ENCODE measurements at places on chromosomes 1 and 21.

GRCh38 chr1:41382480-41383090 lies 21.4 kb downstream of the FOXO6 start:
- no peak for DNase-seq

DNA sequence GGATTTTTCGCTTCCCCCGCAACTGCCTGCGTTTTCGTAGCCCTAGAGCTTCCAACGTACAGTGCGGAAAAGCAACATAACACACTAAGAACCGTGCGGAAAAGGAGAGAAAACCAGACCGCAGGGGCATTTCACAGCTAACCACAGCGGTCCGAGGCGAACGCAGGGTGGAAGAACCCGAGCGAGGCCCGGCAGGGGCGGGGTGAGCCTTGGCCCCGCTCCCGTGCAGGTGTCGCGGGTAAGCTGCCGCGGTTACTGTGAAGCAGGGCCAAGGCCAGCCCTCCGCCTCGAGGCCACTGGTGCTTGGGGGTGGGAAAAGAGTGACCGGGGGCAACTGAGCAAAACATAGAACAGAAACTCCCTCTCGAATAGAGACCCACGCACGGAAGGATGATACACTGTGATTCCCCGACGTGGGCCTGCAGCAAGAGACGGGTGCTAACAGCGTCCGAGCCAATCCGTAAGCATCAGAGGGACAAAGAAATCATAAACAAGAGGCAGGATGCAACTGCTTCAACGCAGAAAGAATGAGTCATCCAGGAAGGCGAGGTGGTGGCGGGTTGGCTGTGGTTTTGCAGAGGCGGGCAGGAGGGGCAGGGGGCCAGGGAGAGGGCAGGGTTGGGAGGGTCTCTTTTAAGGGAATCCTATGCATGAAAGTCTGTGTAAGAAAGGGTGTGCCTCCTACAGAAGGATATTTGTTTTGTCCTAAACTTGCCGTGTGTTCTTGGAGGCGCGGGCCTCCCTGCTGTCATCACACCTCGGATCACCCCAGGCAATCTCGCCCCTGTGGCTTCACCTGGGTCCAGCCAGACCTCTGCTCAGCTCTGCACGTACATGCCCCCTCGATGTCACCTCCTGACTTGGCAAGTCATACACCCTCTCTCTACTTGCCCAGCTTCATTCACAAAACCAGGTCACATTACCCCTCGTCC lies 7.3 kb downstream of the GNG4 start:
- no peak for DNase-seq

DNA sequence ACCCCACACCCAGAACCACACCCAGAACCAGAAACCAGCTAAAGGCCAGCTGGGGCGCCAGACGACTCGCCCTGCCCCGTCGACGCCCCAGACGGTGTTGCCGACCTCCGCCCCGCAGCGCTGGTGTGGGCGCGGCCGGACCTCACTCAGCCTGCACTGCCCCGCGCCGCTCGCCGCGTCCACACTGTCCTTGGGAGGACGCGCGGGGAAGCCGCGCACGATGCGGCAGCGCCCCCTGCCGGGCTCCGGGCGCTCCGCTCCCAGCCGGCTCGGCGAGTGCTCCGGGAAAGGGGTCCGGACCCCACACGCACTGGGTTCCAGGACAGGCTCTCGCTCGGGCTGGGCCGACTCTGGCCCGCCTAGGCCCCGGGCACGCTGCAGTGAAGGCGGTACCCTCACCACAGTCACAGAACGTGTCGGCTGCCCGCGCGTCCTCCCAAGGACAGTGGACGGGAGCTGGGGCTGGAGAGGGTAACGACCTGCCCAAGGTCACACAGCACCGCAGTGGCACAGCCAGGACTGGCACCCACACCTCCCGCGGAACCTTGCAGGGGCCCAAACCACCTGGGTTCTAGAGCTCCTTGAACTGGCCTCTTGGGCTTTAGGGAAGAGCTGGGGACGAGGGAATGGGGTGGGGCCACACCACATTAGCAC lies 90.2 kb downstream of the DMRTA2 start:
- peak; percentile 95 for DNase-seq

DNA sequence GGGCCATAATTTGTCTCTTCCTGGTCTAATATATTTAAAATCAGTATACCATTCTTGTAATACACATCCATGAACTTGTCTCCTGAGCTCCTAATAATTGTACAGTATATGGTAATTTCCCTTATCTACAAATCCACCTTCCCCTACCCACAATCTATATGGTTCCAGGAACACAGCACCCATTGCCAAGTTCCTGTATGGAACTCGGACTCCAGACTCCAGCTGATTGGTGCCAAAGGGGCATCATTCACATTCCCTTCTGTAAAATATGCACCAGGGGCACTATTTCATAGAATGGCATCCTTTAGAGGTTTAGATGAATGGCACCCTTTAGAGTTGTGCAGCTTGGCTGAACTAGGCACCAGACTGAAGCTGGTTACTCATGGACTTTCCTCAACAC lies 58.8 kb upstream of the ZSWIM5 start:
- no peak for DNase-seq
